ENCODE measurements at places on chromosomes 11 and 22.
A peak's percentile ranks its signal among the peaks of the same experiment; 100 is the strongest.

- no peak for DNase-seq
Observed at GRCh38 chr11:61862714-61863547, 28.4 kb downstream of the FADS3 start.

GRCh38 chr22:23381661-23382427 is 198.2 kb downstream of the IGLL1 start:
- DNase-seq = no peak

GRCh38 chr22:48784701-48785503 is 1042.8 kb downstream of the BRD1 start:
- DNase-seq = no peak

DNA sequence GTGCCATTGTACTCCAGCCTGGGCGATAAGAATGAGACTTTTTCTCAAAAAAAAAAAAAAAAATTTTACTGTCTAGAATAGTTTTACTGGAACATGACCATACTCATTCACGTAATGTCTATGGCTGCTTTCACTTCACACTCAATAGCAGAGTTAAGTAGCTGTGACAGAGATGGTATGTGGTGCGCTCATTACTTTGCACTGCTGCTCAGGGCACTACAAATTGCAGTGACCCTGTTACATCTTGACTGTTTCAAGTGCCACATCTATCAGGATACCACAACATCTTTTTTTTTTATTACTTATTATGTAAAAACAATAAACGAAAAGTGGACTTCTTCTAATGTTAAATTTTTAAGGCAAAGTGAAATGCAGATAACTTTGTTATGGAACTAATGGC is 110.3 kb downstream of the ARHGAP20 start:
- no peak for DNase-seq

DNA sequence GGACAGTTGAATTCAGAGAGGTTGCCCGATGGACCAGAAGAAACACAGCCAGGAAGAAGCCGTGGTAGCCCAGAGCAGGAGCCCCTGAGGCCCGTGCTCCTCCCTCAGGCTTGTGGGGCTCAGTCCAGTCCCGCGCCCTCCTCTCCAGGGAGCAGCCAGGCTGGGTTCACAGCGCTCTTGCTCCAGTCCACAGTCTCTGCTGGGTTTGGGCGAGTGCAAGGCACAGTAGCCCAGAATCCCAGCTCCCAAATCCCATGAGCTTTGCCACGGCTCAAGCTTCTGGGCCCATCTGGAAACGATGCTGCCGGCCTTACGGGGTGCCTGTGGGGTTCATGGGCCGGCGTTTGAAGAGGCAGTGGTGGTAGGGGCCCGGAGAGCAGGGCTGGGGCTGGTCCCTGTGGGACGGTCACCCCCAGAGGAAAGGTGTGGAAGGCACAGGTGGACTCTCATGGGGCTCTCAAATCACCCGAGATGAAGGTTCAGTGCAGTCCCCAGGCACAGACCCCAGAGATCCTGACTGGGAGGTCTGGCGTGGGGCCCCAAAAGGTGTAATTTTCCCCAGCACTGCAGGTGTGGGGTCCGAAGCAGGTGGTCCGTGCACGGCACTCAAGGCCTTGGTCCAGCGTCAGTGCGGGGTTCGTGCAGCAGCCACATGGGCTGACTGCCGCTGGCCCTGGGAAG is 30.6 kb upstream of the ATXN10 start:
- no peak for DNase-seq

DNA sequence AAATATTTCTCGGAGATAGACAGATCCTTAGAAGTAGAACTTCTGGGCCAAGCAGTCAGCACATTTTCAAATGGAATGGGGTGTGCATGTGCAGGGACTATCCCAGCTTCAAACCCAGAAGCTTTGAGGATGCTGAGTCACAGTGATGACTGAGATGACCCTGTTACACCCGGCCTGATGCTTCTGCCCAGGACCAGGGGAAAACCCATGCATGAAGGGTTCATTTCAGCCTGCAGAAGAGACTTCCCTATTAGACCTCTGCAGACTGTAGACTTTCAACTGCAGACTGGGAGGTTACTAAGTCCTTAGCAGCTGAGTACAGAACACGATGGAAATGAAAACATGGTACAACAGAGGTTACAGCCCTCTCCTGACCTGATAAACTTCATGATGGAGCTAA is 3.6 kb upstream of the OR2AT4 start:
- peak; percentile 24 for DNase-seq

DNA sequence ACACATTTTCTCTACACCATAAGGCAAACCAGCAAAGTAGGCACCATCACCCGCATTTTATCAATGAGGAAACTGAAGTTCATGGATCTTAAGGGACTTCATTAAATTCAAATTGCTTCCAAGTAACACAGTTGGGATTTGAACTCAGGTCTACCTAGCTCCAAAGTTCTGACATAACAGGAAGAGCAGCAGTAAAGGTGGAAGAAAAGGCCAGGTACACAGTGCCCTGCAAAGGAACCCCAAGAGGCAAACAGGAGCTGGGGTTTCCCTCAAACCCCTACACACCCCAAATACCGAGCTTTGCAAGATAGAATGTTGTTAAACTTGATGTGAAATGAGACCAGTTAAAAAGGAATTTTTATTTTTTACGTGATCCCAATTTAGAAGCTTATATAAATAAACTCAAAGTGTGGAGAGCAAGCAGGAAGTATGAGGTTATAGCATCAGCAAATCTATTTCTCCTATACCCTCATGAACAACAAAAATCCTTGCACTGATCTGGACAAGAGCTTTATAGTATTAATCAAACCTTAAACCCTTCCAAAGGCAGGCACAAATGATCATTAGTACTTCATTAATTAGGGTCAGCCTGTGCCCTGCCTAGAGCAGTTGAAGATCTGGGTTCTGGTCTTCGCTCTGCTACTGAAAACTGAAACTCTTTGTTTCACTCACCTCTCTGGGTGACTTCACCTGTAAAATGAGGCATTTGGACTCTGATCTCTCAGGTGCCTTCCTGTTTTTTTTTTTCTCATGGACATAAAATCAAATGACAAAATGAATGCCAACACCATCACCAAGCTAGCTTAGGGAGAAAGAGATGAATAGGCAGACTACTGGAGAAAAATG is 36.5 kb downstream of the SYTL2 start:
- no peak for DNase-seq

GRCh38 chr22:19098157-19098556 is 24.1 kb downstream of the DGCR2 start:
- DNase-seq = no peak

- DNase-seq = no peak
Observed at GRCh38 chr11:113168354-113169342, 145.7 kb upstream of the TTC12 start.

DNA sequence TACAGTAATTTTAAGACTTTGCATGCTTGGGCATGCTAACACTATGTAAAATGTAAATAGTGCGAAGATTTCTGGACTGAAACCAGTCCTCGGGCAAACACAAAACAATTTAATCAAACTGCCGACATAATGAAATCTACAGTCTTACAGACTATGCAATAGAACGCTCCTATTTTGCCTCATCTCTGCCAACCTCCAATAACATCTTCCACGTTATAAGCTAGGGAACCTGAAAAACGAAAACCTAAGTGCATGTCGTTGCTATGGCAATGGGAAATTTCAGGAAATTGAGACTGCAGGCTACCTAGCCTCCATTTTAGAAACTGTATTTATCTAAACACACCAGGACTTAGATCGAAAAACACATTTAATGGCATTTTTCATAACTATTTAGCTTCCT is 1.1 kb downstream of the CSTF3 start:
- DNase-seq = peak; percentile 43

DNA sequence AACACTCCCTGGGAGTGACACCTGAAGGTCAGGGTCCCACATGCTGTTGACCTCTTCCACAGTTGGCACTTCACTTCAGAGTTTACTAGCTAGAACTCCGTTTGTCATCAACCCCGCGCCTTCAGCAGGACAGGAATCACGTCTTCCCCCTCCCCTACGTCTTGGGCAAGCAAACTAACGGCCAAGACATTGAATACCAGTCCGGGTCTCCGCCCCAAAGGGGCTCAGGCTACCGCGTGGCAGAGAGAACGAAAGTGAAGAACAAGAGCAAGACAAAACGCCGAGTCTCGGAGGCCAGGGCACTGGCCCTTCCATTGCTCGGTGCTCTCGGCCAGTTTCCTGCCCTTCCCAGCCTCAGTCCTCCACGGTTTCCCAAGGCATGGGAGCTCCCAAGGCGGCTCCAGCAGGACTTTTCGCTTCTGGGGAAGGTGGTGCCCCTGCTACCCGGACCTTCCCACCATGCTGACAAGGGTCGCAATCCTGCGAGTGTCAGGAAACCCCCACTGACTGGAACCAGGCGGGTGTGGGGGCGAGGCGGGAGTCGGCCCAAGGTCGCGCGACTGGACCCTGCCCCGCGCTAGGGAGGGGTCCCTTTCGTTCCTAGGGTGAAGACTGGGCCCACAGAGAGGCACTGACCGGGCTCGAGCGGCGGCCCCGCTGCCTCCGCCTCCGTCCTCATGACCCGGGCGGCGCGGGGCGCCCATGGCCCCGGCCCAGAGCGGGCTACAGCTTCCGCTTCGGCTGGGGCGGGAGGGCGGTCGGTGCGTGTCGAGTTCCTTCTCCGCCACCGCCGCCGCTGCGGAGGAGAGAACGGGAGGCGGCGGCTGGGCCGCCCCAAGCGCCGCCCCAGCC is at the start of gene GUCD1:
Gene GUCD1, minus strand, starts transcription at position 826 of the 852 bp plus-strand sequence. Its CDS starts 147 bp downstream, at position 679.
- DNase-seq = peak; percentile 29

- DNase-seq = no peak
Observed at GRCh38 chr11:32704261-32704660, 90.2 kb downstream of the CCDC73 start.

DNA sequence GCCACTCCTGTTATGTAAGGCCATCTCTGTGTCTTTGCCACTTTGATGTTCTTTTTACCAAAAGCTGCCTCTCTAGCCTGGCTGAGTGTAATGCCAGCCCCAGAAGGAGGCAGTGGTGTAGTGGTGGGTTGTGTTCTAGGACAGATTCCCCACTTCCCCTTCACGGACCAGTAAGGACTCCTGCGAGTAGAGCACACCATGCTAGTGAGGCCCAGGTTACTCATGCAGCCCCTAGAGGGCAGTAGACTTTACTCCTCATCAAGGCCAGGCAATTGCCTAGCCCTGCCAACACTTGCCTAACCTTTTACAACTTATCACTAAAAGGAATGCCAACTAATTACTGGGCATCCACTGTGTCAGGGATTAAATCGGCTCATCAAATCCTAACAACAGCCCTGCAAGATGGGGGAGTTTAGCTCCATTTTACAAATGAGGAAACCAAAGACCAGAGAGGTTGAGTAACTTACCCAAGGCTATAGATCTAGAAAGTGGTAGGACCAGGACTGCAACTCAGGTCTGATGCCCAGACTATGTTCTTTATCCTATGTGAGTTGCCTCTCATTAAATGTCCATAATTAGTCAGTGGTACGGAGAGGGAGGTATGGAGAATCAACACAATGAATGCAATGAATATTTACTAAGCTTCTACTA is 75.3 kb downstream of the APIP start:
- no peak for DNase-seq

DNA sequence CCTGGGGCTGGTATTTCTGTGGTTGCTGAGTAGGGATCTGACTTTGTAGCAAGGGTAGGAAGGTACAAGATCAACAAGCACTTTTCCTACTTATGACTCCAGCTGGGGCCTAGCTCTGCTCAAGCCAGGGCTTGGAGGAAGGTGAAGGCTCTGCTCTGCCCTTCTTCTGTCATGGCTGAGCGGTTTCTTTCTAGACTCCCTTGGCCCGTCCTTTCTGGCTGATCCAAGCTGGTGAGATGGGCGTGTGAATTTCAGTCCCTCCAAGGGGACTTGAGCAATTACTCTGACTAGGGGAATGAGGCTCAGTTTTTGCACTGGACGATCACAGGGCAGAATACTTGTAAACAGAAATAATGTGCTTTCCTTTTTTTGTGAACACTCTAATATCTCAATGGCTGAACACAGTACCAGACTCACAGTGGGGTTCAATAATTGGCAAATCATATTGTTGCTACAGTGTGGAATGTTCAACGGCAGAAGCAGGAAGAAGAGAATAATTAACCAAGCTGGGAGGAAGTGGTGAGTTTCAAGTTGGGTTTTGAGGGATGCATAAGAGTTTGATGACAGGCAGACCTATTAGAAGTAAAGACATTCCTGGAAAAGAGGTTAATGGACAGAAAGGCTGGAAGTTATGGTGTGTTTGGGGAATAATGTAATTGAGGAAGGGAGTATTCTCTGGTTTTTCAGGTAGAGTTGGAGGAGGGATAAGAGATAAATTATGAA is 507.6 kb downstream of the MIAT start:
- DNase-seq = no peak

DNA sequence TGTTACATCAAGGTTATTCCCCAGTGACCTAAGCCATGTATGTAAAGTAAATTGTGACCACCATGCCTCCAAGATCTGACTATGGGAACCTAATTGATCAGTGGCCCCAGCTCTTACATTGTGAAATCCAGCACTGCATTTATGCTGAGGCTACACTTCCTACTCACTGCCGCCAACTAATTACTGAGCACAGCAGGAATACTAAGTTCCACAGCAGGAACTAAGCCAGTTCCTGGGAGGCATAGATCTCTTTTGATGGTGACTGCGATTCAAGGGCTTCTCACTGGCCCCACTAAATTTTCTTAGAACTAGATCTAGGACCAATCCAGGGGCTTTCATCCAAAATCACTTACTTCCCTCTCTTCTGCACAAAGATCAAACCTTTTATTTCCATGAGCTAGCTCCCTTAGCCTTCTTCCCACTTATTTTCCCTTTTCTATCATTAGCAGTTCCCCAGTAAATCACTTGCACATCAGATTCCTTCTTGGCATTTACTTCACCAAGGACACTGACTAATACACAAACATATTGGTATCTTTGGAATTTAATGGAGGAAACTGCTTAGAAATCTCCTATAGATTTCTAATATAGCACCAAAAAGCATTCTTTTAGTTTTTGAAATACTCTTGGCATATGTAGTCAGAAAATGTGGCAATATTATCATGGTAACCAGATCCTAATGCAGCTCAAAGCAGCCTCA is 46.0 kb downstream of the CNTN5 start:
- DNase-seq = no peak

DNA sequence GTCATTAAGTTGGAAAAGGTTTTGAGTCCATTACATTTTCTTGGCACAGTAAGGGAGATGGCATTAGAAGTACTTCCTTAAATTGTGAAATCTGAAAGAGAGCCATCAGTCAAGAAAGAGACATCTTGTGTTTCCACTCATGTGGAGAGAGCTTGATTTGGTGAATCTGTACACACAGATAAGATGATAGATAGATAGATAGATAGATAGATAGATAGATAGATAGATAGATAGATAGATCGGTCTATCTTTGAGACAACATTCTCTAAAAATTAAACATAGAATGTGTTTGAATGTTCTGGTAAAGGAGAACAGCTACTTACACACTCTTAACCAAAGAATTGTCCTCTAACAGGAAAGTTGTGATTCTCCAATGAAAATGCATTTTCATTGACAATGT is 76.2 kb downstream of the TTC17 start:
- no peak for DNase-seq

GRCh38 chr11:133842053-133842452 is 3.3 kb downstream of the SPATA19 start:
- DNase-seq = no peak

DNA sequence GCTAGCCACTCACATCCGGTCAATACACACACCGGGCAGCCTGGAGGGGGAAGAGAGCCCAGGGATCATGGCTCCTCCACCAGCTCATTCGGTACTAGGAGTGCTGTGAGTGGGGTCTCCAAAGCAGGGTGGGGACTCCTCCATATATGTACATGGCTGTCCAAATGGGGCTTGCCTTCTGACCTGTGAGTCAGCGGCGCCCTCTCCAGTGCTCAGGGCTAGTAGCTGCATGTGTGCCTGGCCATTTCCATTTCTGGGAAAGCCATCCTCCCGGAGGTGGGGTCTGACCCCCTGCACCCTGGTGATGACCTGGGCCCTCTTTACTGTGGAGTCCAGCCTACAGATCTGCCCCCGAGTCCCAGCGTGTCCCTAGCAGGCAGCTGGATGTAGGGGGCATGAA is 181.9 kb downstream of the CEP164 start:
- no peak for DNase-seq

Data from astrocyte (in vitro differentiated cells and primary cell).